Glutamatergic neuron (in vitro differentiated cells): ENCODE measurements at places on chromosomes 11 and 22. TPM values are rescaled to one million over a fixed set of nuclear protein-coding genes. Genes with fewer than 3 reads are reported as not detected.

Gene IRF7
- 17.7 TPM for total RNA-seq

Gene OR51B2
- not detected for total RNA-seq

Gene RASGRP2
- 2.9 TPM for total RNA-seq

DNA sequence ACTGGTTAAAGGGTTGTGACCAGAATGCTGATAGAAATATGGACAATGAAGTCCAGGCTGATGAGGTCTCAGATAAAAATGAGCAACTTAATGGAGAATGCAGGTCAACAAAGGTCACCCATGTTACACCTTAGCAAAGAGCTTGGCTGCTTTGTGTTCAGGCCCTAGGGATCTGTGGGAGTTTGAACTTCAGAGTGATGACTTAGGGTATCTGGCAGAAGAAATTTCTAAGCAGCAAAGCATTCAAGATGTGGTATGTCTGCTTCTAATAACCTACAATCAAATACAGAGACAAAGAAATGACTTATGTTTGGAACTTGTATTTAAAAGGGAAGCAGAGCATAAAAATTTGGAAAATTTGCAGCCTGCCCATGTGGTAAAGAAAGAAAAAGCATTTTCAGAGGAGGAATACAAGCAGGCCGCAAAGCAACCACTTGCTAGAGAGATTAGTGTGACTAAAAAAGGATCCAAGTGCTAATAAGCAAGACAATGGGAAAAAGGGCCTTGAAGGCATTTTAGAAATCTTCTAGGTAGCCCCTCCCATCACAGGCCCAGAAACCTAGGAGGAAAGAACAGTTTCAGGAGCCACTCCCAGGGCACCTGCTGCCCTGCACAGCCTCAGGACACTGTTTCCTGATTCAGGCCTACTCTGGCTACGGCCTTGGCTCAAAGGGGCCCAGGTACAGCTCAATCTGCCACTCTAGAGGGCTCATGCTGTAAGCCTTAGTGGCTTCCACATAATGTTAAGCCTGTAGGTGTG, 41.3 kb downstream of the TNKS1BP1 start:
- no peak for DNase-seq

DNA sequence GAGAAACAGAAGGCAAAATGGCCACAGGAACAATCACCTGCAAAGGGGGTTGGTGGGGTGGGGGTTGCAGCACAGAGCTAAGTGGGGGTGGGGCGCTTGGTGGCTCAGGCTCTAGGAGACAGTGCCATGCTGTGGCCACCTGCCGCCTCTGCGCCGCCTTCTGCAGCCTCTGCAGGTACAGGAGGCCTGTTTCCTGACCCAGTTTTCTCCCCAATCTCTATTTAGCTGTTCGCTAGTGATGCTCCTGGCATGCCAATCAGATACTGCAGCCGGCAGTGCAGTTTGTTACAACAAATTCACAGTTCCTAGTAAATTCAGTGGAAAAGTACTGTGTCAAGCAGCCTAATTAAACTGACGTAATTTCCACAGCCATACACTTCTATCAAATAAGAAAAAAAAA, 106.4 kb downstream of the SERGEF start:
- DNase-seq = peak; percentile 71

DNA sequence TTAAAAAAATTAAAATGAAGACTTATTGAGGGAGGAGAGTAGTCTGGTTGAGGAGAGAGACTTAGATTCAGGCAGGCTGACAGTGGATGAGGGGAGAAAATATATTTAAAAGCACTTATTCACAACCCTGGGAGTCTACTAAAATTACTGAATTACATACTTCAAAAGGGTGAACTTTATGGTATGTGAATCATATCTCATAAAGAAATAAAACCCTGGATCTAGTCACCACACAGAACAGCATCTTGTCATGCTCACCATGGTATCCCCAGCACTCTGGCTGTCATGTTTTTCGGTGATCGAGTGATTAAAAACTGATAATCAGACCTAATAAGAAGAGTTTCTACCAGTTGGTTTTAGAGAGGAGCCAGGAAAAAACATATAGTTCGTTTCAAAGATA, 11.0 kb downstream of the TEAD1 start:
- DNase-seq = no peak

GRCh38 chr11:69704508-69705253, 859 bp upstream of the FGF19 start:
- DNase-seq = peak; percentile 78

- no peak for DNase-seq
Observed at GRCh38 chr11:19279451-19279850, 38.7 kb upstream of the E2F8 start.

- peak; percentile 29 for DNase-seq
Observed at GRCh38 chr11:128548649-128549255, 38.6 kb downstream of the ETS1 start.

- DNase-seq = no peak
Observed at GRCh38 chr11:119343726-119344125, 2.8 kb downstream of the MFRP start.
